Calu3 (cell line): ENCODE measurements at places on chromosomes 16 and 17. TPM values are rescaled to one million over a fixed set of nuclear protein-coding genes. Genes with fewer than 3 reads are reported as not detected.

FBXO39 gene
- total RNA-seq = 0.59 and 1.5 TPM in 2 replicates

RILP gene
- total RNA-seq = 1.8 and 3.2 TPM in 2 replicates

DNA sequence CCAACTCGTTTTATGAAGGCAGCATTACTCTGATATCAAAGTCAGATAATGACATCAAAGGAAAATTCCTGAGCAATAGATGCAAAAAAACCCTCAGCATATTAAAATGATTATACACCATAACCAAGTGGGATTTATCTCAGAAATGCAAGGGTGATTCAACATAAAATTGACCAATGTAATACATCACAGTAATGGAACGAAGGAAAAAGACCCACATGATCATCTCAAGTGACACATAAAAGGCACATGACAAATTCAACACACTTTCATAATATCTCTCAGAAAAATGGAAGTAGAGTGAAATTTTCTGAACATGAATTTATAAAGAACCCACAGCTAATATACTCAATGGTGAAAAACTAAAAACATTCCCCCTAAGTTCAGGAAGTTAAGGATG, 118.8 kb downstream of the ITFG1 start:
- DNase-seq = no peak

PNMT gene
- 1.3 and 3.2 TPM in 2 replicates for total RNA-seq

HOXB4 gene
- total RNA-seq = 28.0 and 31.1 TPM in 2 replicates

DNA sequence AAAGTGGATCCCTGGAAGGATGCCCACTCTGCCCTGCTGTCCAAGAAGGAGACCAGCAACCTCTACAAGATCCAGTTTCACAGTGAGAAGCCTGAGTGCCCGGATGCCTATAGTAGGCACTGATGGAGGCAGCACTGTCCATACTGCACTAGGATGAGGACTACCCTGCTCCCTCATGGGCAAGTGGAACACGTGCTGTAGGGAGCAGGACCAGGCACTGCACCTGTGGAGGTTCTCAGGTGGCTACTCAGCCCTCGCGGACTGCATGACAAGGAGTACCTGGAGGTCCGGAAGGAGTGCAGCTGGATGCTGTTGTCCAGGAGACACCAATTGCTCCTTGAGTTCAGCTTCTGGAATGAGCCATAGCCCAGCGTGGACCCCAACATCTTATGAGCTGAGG, 146.1 kb upstream of the NLRP1 start:
- DNase-seq = no peak

- no peak for DNase-seq
Observed at GRCh38 chr17:27657620-27658019, 26.6 kb downstream of the LGALS9 start.

DNA sequence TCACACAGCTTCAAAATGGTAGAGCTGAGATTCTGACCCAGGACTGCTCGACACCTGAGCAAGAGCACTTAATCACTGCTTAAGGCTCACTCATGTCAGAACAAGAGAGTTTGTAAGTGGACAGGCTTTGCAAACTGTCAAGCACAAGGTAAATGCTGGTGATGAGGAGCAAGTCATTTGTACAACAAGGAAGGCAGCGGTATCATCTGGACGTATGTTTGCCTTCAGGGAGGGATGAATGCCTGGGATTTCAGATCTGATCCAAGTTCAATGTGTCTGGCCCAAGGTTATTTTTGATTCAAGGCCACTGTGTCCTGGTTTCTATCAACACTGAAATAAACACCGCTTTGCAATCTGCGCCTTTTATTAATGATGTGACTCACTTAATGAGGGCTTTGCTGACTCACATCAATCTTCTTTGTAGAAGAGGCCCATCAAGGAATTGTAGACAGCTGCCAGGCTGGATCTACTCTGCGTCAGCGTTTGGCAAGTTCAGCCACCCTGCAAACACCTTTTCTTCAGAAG, 174.4 kb upstream of the HS3ST3A1 start:
- DNase-seq = no peak

DNA sequence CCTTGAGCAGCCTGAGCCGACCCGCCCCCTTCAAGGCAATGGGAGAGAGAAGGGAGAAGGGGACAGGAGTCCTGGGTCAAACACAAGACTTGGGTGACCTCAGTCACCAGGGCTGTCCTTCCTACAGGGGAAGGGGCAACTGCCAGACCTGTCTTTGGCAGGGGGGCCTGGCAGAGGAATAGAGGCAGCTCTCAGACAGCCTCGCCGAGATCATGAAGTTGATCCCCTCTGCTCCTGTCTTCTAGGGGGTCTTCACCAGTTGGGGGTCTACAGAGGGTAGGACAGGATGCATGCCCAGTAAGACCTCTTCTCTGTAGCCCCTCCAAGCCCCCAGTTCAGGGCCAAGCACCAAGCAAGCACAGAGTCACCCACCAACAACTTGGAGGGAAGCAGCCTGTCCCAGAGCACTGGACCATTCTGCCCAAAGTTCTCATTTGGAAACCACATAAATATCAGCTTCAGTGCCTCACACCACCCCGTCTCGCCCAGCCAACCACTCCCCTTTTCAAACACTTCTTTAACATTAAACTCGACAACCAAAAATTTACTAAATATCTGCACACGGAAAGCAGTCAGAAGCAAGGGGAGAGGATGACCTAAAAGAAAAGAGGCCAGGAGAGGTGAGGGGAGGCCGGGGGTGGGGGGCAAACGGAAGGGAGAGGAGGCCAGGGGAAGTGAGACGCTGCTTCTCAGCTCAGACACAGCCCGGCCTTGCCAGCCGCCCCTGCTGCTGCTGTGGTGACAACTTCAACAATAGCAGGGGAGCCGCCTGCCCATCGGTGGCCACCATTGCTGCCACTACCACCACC, 7.7 kb downstream of the DOK4 start:
- no peak for DNase-seq

TUBG2 gene
- total RNA-seq = 23.6 and 26.1 TPM in 2 replicates

ABCA8 gene
- total RNA-seq = not detected in 2 replicates
